ENCODE measurements at places on chromosomes 2 and 18. TPM values are rescaled to one million over a fixed set of nuclear protein-coding genes. Genes with fewer than 3 reads are reported as not detected.

IL36RN gene
- not detected for total RNA-seq

FAP gene
- not detected for total RNA-seq

CNDP1 gene
- not detected for total RNA-seq

OXER1 gene
- not detected for total RNA-seq

ZSWIM2 gene
- total RNA-seq: not detected

BOLL gene
- 0.12 TPM for total RNA-seq

CD207 gene
- total RNA-seq: not detected

SH3RF3 gene
- 1.8 TPM for total RNA-seq

MEX3C gene
- 52.4 TPM for total RNA-seq

PSTPIP2 gene
- total RNA-seq: 14.3 TPM

DNA sequence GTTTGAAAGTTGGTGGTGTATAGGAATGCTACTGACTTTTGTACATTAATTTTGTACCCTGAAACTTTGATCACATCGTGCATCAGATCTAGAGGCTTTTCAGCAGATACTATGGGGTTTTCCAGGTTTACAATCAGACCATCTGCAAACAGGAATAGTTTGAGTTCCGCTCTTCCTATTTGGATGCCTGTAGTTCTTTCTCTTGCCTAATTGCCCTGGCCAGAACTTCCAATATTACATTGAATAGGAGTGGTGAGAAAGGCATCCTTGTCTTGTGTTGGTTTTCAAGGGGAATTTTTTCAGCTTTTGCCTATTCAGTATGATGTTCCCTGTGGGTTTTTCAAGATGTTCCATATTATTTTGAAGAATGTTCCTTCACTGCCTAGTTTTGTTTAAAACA lies 633.5 kb downstream of the KCNJ3 start:
- no peak for DNase-seq

DNA sequence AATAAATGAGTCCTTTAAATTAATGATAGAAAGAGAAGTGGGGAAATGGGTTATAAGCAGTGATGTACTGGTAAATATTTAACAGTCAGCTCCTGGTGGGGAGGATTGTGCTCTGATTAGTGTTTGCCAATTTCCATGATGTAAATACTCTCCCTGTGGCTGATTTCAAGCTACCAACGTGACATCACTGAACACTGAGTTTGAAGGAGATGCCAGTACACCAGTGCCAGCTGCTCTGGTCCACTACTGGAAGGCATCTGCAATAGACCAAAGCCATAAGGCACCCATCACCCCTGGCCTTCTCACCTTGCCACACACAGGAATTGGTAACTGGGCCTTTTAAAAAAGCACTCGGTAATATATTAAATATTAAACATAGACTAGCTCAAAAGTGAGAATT lies 77.7 kb downstream of the TGOLN2 start:
- DNase-seq: no peak

DNA sequence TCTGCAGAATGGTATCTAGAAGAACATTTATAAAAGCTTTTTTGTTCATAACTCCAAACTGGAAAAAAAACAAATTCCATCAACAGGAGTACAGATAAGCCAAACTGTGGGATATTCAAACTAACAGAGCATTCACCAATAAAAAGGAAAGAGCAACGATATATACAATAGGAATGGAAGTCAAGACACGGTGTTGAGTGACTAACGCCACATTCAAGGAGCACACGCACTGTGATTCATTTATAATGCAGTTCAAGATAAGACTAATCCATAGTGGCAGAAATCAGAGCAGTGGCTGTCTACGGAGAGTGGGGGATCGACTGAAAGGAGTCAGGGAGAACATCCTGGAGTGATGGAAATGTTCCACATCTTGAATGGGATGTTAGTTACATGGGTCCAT lies 70.7 kb downstream of the CABYR start:
- no peak for DNase-seq

GRCh38 chr2:39606585-39606984 lies 59.1 kb upstream of the TMEM178A start:
- DNase-seq: no peak

DNA sequence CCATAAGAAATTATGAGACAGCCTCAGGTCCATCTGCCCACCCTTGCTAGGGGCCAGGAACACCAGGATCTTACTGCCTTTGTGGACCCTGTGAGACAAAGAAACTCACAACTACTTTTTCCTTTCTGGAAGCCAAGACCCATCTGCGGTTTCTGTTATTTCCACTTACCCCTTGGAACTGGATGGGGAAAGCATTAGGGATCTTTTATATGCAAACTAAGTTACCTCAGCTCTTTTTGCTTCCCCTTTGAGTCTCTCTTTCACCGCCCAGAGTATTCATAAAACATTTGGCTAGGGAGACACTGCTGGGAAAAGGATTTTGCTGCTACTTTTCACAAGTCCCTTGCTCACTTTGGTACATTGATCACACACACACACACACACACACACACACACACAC lies 95.7 kb downstream of the ZNF385B start:
- no peak for DNase-seq

- DNase-seq: no peak
These were observed 112.5 kb downstream of the EFEMP1 start for GRCh38 chr2:55811048-55811447.

DNA sequence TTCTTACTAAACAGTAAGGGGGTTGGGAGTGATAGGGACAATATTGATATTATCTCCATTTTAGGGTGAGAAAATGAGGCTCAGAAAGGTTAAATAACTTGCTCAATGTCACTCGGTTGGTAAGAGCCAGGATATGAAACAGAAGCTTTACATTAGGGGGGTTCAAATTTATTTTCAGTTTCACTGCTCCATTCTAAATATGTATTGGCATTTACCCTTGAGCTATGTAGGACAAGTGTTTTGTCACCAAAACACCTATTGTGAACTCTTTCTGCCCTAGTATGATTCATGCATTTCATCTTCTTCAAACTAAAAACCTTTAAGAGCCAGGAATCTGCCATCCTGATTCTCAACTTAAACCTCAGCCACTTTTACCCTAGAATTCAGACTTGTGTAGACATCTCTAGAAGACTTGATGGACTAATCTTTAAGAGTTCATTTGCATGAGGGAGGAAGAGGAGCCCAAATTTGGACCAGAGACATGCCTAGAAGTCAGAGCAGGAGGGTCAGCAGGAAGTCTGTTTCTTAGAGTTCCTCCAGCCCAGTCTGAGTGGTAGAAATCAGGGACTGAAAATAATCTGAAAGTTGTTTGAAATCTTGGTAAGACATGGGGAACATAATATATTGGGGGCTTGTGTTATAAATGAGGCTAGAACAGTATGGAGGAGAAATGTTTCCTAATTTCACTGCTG lies 129.4 kb upstream of the ATP5MC3 start:
- DNase-seq: no peak

DNA sequence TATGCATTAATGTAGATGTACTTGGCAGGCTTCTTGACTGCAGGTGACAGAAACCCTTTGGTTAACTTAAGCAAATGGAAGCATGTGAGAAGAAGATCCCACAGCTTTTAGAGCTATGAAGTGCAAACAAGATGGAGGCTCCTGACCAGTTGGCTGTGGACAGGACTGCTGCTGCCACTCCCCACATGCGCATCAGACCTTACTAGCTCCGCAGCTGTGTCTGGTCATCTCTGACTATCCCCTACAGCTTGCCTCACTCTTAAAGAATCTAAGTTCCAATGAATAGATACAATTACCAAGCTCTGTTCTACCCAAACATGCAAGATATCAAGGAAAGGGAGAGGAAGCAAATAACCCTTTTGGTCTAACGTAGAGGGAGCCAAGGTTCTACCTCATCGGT lies 587.6 kb downstream of the DSC3 start:
- DNase-seq: no peak

GRCh38 chr18:11983592-11983991 lies 2.3 kb downstream of the IMPA2 start:
- no peak for DNase-seq

DNA sequence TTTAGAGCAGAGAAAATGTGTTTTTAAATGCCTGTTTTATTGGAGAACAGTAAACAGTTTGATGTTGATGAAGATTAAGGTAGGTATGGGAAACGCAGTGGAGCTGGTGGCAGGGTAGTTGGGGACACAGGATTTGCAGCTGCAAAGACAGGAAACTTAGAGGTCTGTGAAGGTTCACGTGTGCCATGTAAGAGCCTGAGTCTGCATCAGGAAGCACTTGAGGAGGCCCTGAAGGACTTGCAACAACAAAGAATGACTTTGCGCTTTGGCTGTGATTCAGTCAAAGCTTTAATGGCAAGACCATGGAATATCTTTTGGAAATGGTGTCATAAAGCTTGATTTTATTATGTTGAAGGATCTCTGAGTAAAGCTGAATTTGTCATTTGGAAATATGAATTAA lies 347.6 kb upstream of the KCNJ3 start:
- no peak for DNase-seq

GRCh38 chr18:75261430-75262223 lies 51.0 kb downstream of the TSHZ1 start:
- peak; percentile 23 for DNase-seq

DNA sequence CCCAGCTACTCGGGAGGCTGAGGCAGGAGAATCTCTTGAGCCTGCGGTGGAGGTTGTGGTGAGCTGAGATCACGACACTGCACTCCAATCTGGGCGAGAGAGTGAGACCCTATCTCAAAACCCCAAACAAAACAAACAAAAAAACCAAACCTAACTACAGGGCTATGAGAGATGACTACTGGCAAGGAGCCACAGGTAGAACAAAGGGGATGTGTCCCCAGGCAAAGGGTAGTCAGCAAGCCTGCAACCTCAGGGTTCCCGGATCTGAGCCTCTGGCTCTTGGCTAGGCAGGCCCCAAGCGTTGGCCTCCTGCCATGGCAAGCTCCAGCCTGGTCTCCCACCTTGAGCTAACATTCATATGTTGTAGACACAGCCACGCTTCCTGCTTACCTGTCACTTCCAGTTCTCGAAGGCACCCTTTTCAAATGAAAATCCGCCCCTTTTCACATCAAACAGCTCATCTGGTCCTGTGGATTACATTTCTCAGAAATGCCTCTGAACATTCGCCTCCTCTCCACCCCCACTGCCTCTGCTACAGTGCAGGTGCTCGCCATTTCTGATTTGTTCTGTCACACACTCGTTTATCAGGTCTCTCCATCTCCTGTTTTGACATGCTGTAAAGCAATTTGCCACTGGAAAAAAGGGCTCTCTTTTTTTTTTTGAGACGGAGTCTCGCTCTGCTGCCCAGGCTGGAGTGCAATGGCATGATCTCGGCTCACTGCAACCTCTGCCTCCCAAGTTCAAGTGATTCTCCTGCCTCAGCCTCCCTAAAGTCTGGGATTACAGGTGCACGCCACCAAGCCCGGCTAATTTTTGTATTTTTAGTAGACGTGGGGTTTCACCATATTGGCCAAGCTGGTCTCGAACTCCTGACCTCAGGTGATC lies 13.1 kb upstream of the ACTR3 start:
- DNase-seq: peak; percentile 95

GRCh38 chr2:26438926-26439325 lies 37.2 kb downstream of the DRC1 start:
- no peak for DNase-seq

GRCh38 chr18:37422116-37422515 lies 143.5 kb downstream of the CELF4 start:
- DNase-seq: no peak

- DNase-seq: peak; percentile 25
These were observed 756 bp upstream of the NAGK start for GRCh38 chr2:71067567-71068217.

GRCh38 chr18:71115261-71115660 lies 826.4 kb downstream of the SOCS6 start:
- DNase-seq: no peak
